ENCODE measurements at places on chromosomes 7 and 10.

DNA sequence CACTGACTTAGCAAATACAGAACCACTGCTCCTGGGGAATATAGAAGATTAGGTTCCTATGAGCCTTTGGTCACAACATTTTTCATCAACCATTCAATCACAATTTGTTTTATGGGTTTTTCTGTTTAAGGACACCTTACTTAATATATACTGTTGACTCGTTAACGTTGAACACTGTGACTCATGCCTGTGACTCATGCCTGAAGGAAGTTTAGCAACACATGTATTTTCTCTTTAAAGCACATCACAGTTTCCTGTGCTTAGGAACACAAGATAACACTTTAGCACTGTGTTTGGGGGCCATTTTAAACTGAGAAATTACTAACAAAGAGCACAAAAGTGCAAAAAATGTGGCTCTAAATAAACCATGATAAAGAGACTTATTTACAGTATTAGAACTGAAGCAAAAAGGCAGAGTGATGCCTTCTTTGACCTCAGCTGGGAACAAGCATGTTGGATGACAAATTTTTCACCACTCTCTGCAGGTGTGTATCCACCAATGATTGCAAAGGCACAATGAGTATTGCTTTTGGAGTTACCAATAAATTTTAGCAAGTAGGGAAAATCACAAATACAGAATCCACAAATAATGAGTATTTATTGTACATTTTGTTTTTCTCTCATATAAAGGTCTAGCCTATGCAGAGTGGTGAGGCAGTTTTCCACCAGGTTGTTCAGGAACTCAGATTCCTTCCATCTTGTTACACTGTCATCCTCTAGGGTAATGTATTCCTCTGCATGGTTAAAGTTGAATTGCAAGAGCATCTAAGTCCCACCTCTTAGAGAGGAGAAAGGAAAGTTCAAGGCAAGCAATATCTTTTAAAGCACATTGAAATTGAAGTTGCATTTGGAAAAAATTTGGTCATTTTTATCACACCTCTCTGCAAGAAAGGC lies 7.3 kb downstream of the FGFBP3 start:
- DNase-seq: peak; percentile 60

- no peak for DNase-seq
These were observed 50.8 kb upstream of the PRSS1 start for GRCh38 chr7:142698429-142698828.

GRCh38 chr10:106370751-106371150 lies 793.8 kb downstream of the SORCS1 start:
- DNase-seq: no peak

GRCh38 chr10:109740436-109740835 lies 182.9 kb downstream of the XPNPEP1 start:
- peak; percentile 35 for DNase-seq

GRCh38 chr7:92421676-92422435 lies 25.4 kb upstream of the GATAD1 start:
- no peak for DNase-seq

All from lower leg skin (tissue), 4 donors.